Omental fat pad (tissue), 4 donors: ENCODE measurements at places on chromosomes 16 and 17.
A peak's percentile ranks its signal among the peaks of the same experiment; 100 is the strongest.

- no peak for DNase-seq
These were observed 108.0 kb downstream of the VPS53 start for GRCh38 chr17:606508-607250.

- DNase-seq: no peak
These were observed 229.3 kb downstream of the SOX9 start for GRCh38 chr17:72350073-72350472.

DNA sequence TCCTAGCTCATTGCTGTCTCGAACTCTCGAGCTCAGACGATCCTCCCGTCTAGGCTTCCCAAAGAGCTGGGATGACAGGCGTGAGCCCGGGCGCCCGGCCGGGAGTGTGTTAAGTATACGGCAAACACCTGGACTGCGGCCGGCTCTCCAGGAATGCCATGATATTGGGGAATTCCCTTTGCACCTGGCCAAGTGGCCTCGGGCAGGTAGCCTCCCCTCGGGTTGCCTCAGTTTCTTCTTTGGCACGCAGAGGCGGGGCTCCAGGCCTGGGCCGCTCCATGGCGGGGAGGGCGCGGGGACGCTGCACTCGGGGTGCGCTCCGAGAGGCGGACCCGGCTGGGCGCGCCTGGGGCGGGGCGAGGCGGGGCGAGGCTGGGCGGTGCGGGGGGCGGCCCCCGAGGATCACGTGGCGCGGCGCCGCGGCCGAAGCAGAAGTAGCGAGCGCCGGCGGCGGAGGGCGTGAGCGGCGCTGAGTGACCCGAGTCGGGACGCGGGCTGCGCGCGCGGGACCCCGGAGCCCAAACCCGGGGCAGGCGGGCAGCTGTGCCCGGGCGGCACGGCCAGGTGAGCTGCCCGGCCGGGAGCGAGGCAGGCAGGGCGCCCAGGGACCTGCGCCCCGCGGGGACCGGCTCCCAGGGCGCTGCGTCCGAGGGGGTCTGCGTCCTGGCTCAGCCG lies at the start of gene PLCG2:
TSS of gene PLCG2 (plus strand) at position 431 of the 675 bp plus-strand sequence. CDS start 6,699 bp downstream, outside the sequence.
- no peak for DNase-seq

GRCh38 chr17:73203788-73204479 lies 11.1 kb downstream of the COG1 start:
- no peak for DNase-seq

DNA sequence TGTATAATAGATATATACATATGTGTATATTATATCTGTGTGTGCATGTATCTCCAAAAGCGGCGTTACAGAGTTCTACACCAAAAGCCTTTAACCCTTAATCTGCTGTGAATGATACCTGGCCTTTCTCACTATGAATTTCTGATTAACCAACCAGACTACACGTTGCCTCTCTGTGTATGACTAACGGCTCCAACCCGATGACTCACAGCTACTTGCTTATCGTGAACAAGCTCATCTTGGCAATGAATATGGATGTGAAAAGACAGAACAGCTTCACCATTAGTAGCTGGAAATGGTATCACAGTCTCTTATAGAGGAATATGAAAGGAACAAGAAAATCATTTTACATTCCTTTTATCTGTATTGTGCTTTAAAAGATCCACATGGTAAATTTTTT lies 23.8 kb upstream of the ARHGAP44 start:
- peak; percentile 42 for DNase-seq
